ENCODE measurements at places on chromosomes 5 and 9.

GRCh38 chr5:43017428-43017815 lies 22.7 kb downstream of the ANXA2R start:
- DNase-seq: no peak

DNA sequence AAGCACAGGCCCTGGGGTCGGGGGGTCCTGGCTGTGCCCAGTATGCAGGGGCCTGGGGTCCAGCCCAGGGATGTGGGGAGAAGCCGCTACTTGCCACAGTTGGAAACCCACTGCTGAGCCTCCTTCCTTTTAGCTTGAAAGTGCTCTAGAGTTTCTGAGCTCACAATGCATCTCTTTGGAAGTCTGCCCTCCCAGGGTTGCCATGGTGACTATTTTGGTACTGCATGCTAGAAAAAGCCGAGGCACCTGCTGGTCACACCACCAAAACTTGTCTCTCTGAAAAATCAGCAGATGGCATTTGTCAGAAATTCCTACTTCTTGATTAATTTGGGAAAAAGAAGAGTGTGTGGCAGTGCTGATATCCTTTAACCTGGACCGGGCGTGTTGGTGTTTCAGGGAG lies 151.8 kb downstream of the SEC61B start:
- no peak for DNase-seq

DNA sequence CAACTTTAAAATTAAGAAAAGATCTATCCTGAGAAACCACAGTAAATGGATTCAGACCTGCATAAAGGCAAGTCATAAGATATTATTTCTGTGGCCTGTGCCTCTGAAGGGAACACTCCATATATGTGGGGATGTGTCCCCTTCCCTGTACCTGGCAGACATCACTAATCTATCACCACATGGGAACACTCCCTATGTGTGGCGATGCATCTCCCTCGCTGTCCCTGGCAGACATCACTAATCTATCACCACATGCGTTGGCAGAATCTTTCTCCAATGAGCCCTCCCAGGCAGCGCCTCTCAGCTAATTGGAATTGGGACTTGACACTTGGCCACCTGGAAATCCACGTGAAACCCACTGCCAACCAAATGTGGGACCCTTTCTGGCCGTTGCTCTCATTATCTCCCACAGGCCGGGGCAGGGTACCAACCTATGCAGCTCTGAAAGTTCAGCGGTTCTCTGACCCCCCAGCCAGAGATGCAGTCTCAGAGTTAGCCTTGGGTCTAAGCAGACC lies 25.2 kb upstream of the ASS1 start:
- DNase-seq: no peak

GRCh38 chr9:85600675-85601263 lies 141.0 kb downstream of the AGTPBP1 start:
- DNase-seq: no peak

GRCh38 chr9:112844771-112845542 lies 45.7 kb downstream of the SLC46A2 start:
- DNase-seq: no peak

DNA sequence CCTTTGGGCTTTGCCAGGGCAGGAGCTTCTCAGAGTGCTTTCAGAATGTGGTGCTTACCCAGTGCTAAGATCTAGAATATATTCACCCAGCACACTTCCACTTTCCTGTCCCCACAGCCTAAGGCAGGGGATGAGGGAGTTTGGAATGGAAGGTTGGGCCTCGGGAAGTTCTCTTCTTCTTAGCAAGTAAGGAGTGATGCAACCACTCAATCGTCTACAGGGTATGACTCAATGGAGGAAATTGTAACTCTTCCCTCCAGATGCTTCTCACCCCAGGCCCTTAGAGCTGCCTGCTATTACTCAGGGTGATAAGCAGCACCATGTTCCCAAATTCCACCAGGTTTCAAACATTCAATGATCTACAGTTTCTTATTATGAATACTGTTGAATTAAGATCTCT lies 30.8 kb upstream of the AGGF1 start:
- DNase-seq: no peak
